ENCODE measurements at places on chromosomes 13 and 19. TPM values are rescaled to one million over a fixed set of nuclear protein-coding genes. Genes with fewer than 3 reads are reported as not detected.

PLD3 gene
- 52.2 TPM for total RNA-seq

SMIM24 gene
- total RNA-seq = not detected

NR1H2 gene
- 84.7 TPM for total RNA-seq

ZNF43 gene
- 30.3 TPM for total RNA-seq

SELENOV gene
- total RNA-seq = not detected

VSTM2B gene
- not detected for total RNA-seq

KBTBD7 gene
- 5.6 TPM for total RNA-seq

LIM2 gene
- 0.24 TPM for total RNA-seq

KLK4 gene
- total RNA-seq = not detected

ZNF85 gene
- total RNA-seq = 11.9 TPM

PRODH2 gene
- total RNA-seq = not detected

STX10 gene
- 66.2 TPM for total RNA-seq

FXYD1 gene
- total RNA-seq = not detected

SCN1B gene
- 0.96 TPM for total RNA-seq

DUS3L gene
- 85.8 TPM for total RNA-seq

SLC8A2 gene
- total RNA-seq = 0.05 TPM

GPR4 gene
- total RNA-seq = not detected

DENND1C gene
- 63.7 TPM for total RNA-seq

CGB3 gene
- total RNA-seq = not detected

SYDE1 gene
- total RNA-seq = 1.1 TPM

NLRP9 gene
- total RNA-seq = not detected

PRR22 gene
- total RNA-seq = 7.5 TPM

CFAP97D2 gene
- total RNA-seq = not detected

ADGRE2 gene
- 2.8 TPM for total RNA-seq

NCAN gene
- not detected for total RNA-seq

CGB5 gene
- total RNA-seq = not detected
